ENCODE measurements at places on chromosomes 2 and 18. TPM values are rescaled to one million over a fixed set of nuclear protein-coding genes. Genes with fewer than 3 reads are reported as not detected.

- no peaks in the 10 kb centered on the region for H3K4me1 ChIP-seq
- no peaks in the 10 kb centered on the region for H3K36me3 ChIP-seq
- no peaks in the 10 kb centered on the region for H3K27me3 ChIP-seq
- no peak overlapping the region for H3K27ac ChIP-seq
- H3K4me3 ChIP-seq = no peak overlapping the region
- DNase-seq = no peak
Measured at GRCh38 chr18:11767935-11768334, 78.9 kb downstream of the GNAL start.

Gene COBLL1
- total RNA-seq = 117 TPM

DNA sequence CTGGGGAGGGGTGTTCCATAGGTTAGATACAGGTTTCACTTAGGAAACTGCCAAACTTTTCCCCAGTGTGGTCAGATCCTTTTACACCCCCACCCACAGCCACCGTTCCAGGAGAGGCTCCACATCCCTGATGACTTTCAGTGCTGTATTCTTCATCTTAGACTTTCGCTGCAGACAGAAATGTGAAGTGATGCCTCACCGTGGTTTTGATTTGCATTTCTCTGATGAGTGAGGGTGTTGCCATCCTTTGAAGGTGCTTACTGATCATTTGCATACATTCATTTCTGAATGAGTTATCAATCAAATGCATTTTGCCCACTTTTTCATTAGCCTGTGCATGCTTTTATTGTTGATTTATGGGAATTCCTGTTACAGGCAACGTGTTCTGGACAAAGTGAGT is 14.9 kb downstream of the COPS9 start:
- no peak overlapping the region for H3K27ac ChIP-seq
- H3K27me3 ChIP-seq = no peaks in the 10 kb centered on the region
- H3K36me3 ChIP-seq = peaks cover 12% of the 10 kb centered on the region
- DNase-seq = no peak
- no peak overlapping the region for H3K4me3 ChIP-seq

DNA sequence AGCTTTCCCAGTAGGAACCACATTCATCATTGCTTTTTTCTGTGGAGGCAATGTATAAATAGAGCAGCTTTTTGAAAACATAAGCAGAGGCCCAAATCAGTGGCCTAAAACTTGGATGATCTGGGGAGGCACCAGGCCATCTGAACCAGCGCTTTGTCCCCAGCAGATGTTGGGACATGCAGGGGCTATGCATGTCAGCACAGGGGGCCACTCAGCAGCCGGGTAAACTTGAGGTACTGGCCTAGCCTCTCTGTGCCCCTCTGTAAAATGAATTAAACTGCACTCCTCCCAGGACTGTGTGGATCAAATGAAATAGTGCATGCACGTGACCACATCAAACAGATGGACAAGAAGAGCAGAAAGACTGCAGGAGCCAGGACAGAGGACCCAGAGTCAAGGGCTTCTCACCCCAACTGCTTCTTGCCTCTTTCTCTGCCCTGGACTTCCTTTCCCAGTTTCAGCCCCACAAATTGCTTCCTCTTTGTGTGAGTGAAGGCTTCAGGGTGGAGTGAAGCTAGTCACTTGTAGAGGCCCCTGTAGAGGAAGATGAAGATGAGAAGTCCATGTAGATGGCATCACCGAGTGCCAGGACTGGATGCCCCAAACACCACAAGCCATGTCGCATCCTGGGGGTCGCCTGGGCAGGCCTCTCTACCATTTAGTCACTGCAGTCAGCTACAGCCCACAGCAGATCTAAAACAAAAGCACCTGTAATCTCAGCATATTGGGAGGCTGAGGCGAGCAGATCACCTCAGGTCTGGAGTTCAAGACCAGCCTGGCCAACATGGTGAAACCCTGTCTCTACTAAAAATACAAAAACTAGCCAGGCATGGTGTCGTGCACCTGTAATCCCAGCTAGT is 53.2 kb downstream of the IMPA2 start:
- H3K36me3 ChIP-seq = peaks cover 17% of the 10 kb centered on the region
- H3K27me3 ChIP-seq = no peaks in the 10 kb centered on the region
- no peak overlapping the region for H3K27ac ChIP-seq
- H3K4me3 ChIP-seq = no peak overlapping the region
- no peaks in the 10 kb centered on the region for H3K4me1 ChIP-seq
- DNase-seq = no peak

Gene B3GNT7
- total RNA-seq = 3.3 TPM

DNA sequence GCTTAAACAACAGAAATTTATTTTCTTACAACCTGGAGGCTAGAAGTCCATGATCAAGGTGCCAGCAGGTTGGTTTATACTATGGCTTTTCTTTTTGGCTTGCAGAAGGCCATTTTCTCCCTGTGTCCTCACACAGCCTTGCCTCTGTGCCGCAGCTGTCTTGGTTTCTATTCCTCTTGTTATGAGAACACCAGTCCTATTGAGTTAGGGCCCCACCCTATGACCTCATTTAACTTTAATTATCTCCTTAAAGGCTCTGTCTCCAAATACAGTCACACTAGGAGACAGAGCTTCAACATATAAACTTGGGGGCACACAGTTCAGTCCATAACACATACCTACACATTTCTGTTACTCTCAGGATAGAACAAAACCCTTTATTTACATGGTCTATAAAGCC is 17.3 kb upstream of the RHOB start:
- no peak overlapping the region for H3K4me3 ChIP-seq
- no peaks in the 10 kb centered on the region for H3K4me1 ChIP-seq
- H3K36me3 ChIP-seq = no peaks in the 10 kb centered on the region
- no peaks in the 10 kb centered on the region for H3K27me3 ChIP-seq

Gene HK2
- total RNA-seq = 6.6 TPM

Gene ATG9A
- total RNA-seq = 23.4 TPM

Gene TEKT4
- not detected for total RNA-seq

Gene CCDC85A
- 4.5 TPM for total RNA-seq

DNA sequence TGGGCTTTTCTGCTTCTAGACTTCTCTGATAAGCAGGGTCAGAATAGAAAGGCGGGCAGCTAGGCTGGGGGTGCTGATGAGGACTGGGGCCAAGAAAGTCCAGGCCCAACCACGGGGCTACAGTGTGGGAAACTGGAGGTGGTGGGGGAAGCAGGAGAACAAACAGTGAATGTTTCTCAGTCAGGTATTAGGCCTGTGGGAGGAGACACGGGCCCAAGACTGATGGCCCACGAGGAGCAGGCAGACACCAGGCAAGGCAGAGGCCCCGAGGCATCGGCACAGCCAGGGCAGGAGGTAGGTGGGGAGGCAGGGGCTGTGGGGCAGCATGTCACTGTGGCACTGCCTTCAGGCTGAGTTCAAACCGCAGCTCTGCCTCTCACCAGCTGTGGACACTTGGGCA is 40.7 kb downstream of the KCNIP3 start:
- H3K4me3 ChIP-seq = no peak overlapping the region
- H3K27me3 ChIP-seq = no peaks in the 10 kb centered on the region
- no peaks in the 10 kb centered on the region for H3K4me1 ChIP-seq

DNA sequence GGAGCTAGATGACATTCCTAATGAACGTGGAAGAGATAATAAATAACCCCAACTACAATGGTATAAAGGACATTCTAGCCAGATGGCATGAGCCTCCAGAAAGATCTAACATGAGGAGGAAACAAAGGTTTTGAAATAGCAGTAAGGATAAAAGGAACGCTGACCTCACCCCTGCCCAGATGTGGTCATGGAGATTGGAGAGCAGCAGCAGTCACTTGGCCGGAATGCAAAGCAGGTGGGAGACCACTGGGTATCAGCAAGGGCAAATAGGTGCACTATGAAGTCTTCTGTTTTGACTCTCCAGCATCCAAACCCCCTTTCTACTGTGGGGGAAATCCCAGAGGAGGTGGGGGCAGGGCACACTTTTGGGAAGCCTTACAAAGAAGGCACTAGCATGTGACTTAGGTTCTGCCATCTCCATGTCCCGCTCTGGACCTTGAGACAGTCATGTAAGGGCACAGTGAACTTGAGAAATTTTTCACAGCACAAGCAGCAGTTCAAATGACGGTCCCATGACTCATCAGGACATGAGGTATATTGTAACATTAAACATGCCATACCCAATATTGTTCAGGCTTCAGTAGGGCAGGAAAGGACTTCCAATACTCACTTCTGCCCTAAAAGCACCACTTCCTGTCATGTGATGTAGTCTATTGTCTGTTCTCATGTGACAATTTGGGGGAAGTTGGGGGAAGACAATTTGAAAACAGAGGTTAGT is 55.2 kb downstream of the METTL4 start:
- no peaks in the 10 kb centered on the region for H3K27me3 ChIP-seq
- no peaks in the 10 kb centered on the region for H3K4me1 ChIP-seq
- DNase-seq = no peak
- H3K4me3 ChIP-seq = no peak overlapping the region
- no peaks in the 10 kb centered on the region for H3K36me3 ChIP-seq

GRCh38 chr2:11179196-11179595 is 23.9 kb downstream of the SLC66A3 start:
- peaks cover 8% of the 10 kb centered on the region for H3K36me3 ChIP-seq
- H3K27me3 ChIP-seq = no peaks in the 10 kb centered on the region
- no peak overlapping the region for H3K4me3 ChIP-seq
- H3K27ac ChIP-seq = no peak overlapping the region

GRCh38 chr2:179272406-179273192 is 8.0 kb upstream of the SESTD1 start:
- no peak for DNase-seq
- H3K4me3 ChIP-seq = no peak overlapping the region
- H3K4me1 ChIP-seq = peaks cover 47% of the 10 kb centered on the region
- no peaks in the 10 kb centered on the region for H3K27me3 ChIP-seq
- no peaks in the 10 kb centered on the region for H3K36me3 ChIP-seq

Gene DNAH6
- total RNA-seq = 2.7 TPM

GRCh38 chr2:238761868-238762267 is 86.0 kb upstream of the TWIST2 start:
- H3K36me3 ChIP-seq = no peaks in the 10 kb centered on the region
- no peaks in the 10 kb centered on the region for H3K4me1 ChIP-seq

DNA sequence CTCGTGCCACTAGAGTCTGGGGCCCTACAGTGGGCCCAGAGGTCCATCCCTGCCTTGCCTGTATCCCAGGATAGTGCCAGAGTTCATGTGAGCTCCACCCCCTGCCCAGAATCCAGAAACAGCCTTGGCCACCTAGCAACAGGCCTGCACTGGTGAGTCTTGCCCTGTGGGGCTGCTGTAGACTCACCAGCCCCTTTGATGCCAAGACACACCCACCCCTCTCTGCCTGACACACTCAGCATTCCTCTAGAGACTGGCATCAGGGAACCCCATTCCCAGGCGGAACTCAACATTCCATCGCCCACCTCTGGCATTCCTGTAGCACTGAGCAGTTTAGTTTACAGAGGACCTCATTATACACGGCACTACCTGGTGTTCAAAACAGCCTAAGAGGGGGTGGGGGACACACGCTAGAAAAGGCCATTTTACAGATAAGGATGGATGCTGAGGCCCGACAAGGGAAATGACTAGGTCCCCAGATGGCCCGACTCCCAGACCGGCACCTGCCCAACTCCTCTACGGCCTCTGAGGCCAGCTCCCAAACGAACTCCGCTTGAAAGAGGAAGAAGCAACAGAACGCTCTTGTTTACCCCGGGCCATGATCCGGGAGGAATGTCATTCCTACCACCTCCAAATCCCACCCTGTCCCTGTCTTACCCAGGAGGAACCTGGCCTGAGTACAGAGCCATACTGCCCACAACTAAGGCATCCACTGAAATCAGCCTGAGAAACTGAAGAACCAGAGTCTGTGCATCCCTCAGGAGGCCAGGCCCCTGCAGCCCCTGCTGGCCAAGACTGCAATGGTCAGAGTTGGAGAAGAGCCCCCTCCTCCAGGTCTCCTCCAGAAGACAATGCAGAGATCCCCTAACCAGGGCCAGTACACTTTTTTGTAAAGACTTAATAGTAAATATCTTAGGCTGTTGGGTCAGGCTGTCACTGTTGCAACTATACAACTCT is 180.2 kb downstream of the TNS1 start:
- H3K27me3 ChIP-seq = no peaks in the 10 kb centered on the region
- H3K27ac ChIP-seq = peak overlapping the region; percentile 77
- no peak for DNase-seq

GRCh38 chr2:99851811-99852210 is 290.6 kb downstream of the AFF3 start:
- H3K4me1 ChIP-seq = no peaks in the 10 kb centered on the region
- DNase-seq = no peak
- H3K27me3 ChIP-seq = no peaks in the 10 kb centered on the region
- no peak overlapping the region for H3K4me3 ChIP-seq
- no peak overlapping the region for H3K27ac ChIP-seq

DNA sequence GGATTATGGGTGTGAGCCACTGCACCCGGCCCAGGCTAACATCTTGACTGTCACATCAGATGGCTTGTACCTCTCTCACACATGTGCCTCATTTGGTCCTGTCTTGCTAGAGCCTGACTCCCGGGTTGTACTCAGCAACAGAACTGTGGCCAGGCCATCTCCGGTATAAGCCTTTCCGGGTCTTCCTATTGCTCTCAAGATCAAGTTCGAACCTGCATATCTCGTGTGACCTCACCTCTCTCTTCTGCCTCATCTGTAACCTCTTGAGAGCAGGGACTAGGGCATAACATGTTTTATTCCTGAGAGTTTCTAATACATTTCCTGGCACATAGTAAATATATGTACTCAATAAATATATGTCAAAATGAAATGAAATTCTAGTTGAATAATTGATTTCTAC is 114.0 kb downstream of the ACAA2 start:
- DNase-seq = no peak
- no peaks in the 10 kb centered on the region for H3K27me3 ChIP-seq
- H3K36me3 ChIP-seq = no peaks in the 10 kb centered on the region
- no peak overlapping the region for H3K4me3 ChIP-seq

DNA sequence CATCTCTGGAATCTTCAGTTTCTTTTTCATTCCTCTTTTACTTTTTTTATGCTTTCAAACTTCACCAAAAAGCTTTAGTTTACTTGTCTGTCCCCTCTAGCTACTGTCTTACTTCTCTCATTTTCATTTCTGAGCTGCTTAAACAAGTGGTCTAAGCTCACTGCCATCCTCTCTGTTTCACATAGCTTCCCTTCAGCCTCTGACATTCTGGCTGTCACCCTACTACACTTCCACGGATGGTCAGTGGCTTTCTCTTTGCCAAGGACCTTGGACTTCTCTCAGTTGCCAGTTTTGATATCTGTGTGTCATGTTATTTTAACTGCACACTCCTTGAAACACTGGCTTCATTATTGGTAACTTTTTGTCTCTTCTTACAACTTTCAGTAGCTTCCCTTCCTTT is 176.1 kb downstream of the IKZF2 start:
- H3K27me3 ChIP-seq = no peaks in the 10 kb centered on the region
- H3K4me3 ChIP-seq = no peak overlapping the region
- no peaks in the 10 kb centered on the region for H3K36me3 ChIP-seq
- DNase-seq = no peak
